DMS79 (cell line): ENCODE measurements at places on chromosomes 12 and 14.

DNA sequence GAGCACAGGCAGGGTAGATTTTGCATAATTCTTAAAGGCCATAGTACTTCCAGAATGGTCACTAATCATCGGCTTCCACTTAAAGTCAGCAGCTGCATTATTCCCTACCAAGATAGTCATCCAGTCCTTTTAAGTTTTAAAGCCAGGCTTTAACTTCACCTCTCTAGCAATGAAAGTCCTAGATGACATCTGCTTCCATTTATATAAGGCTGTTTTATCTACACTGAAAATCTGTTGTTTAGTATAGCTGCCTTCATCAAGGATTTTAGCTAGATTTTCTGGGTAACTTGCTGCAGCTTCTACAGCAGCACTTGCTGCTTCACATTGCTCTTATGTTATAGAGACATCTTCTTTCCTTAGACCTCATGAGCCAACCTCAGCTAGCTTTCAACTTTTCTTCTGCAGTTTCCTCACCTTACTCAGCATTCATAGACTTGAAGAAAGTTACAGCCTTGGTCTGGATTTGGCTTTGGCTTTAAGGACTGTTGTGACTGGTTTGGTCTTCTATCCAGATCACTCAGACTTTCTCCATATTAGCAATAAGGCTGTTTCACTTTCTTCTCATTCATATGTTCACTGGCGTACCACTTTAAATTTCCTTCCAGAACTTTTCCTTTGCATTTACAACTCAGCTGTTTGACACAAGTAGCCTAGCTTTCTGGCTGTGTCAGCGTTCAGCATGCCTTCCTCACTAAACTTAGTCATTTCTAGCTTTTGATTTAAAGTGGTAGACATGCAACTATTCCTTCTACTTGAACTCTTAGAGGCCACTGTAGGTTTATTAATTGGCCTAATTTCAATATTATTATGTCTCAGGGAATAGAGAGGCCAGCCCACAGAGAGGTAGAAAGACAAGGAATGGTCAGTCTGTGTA lies 209.9 kb upstream of the GARIN2 start:
- DNase-seq, result no peak

GRCh38 chr12:7411343-7411742 lies 32.6 kb downstream of the CD163L1 start:
- no peak for DNase-seq

DNA sequence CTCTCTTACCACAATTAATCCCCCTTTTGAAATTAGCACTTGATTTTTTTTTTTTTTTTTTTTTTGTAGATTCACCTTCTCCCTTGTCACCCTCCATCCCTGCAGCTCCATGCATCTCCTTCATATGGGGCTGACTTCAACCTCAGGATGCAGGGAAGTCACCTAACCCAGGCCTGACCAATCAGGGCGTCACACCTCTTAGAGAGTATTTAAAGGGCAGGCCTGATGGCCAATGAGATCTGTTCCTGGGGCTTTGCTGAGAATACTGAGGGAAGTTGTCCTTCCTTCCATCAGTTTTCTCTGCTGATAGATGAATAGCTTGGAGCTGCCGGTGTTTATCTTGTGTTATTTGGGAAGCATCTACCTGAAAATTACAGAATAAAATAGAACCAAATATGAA lies 1104.7 kb upstream of the TMEM132C start:
- DNase-seq, result no peak

DNA sequence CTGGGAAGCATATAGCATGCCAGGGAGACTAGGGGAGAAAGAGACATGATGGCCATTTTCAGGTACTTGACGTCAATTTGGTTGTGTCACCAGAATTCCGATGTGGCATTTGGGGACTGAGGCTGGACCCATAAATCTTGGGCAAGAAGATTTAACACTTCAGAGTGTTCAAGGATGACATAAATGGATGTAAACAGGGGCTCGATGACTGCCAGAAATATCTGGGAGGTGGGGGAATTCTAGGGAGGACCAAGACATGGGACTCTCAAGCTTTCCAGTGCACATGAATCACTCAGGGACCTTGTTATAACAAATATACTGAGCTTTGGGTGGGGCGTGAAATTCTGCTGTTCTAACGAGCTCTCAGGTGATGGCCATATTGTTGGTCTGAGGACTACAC lies 17.8 kb downstream of the HAL start:
- DNase-seq, result no peak
